ENCODE measurements at places on chromosomes 2 and 18.

DNA sequence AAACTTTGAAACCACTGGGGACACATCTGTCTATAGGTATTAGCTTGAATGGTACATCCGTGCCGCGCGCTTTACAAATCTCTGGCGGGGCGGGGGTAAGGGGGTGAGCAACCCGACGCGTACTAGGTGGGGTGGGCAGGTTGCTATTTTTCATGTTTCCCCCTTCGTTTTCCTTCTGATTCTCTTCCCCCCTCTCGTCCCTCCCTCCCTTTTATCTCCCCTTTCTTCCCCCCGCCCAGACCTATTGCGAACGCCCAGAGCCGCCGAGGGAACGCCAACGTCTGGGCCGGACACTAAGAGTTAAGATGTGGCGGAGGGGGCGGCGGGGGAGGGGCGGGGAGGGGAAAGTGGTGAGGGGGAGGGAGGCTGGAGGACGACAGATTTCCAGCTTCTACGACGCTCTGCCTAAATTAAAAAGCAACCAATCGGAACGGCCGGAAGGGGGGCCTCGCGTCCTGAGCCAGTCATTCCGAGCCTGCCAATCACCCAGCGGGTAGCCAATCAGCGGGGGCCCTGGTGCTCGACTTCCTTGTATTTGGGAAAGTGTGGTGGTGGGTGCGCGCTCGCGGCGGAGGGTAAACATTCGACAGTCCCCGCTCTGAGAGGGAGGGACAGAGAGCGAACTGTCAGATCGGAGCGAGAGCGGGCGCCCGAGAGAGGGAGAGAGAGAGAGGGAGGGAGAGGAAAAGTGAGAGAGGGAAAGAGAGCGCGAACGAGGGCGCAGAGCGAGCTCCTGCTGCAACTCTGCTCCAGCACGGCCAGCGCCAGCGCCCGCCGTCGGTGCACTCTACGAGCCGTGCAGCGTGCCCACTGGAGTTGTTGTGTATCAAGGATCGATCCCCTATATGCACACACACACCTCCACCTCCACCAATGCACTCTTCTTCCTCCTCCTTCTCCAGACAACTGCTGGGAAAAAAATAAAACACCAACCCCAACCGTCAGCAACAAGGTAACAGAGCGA is at the start of gene POU3F3:
TSS of gene POU3F3 (plus strand) at position 582 of the 964 bp plus-strand sequence. CDS start 1,396 bp downstream, outside the sequence.
- peak; percentile 60 for DNase-seq

DNA sequence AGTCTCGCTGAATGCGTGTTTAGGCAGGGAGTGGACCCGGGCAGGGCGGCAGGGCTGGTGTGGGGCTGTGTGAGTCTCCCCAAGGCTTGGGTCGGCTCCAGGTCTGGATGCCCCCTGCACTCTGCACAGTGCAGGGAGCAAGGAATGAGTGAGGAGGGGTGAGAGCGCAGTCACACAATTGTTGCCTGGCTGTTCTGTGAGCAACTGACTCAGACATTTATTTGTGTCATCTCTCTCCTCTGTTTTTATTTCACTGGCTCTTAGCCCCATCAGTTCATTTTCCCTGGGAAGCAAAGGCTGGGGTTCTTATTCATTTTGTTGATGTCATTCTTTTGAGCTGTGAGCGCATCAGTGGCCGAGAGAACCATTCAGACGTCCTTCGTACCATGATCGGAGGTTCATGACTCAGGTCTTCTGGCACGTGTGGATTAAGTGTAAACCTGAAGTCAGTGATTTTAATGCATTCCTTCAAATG is 61.1 kb downstream of the GATA6 start:
- no peak for DNase-seq

GRCh38 chr2:200314976-200315567 is 8.6 kb downstream of the SPATS2L start:
- DNase-seq = no peak

DNA sequence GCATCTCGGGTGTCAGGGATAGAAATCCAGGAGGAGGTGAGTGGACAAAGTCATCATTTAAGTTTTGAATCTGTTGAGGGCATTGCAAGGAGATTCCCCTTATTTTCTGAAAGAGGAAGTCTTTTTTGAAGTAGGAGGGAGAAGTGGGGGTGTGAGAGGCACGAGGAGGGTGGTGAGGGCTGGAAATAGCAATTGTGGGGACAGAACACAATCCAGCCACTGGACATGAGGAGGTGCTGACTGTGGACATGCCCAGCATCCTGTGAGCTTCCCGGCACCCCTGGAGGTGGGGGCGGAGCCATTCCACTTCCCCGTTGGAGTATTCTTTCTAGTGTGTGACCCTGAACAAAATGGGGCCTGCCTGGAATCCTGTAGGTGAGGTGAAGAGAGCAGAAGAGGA is 310.7 kb upstream of the EPAS1 start:
- DNase-seq = no peak

DNA sequence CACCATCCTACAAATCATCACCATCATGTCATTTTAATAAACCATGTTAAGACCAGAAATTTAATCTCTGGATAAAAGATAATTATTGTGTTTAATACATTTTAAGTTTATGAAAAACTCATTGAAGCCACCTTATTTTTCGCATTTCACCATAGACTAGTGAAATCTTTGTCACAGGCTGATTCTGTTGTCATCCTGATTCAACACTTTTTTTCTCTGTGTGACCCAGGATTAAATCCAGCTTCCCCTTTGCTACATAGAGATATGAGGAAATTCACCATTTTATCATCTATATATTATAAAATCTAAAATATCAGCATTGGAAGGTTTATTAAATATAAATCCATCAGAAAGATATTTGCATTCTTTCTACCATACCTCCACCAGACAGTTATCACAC is 29.2 kb upstream of the MRO start:
- DNase-seq = no peak

DNA sequence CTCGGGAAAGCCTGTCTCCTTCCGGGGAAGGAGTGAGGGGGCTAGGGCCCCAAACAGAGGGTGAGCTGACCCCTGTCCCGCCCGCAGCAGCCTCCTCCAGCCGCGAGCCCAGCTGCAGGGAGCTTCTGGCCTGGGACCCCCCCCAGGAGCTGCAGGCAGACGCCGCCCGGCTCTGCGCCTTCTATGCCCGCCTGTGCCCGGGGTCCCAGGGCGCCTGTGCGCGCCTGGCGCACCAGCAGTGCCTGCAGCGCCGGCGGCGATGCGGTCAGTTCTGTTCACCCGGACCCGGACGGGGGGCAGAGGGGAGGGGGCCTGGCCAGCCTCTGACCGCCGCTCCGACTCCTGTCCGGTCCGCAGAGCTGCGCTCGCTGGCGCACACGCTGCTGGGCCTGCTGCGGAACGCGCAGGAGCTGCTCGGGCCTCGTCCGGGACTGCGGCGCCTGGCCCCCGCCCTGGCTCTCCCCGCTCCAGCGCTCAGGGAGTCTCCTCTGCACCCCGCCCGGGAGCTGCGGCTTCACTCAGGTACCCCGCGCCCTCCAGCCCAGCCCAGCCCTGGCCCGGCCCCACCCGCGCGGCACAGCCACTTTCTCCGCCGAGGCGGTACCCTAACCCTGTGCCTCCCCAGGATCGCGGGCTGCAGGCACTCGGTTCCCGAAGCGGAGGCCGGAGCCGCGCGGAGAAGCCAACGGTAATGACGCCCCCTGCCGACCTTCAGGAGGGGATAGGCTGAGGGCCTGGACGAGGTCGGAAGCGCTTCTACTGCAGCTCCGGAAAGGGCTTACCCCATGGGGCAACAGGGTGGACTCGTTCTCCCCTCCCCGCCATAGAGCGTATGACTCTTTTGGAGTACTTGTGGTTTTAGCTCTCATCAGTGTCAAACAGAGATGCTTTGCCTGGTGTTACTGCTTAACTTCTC is 2.0 kb upstream of the CHRND start:
- peak; percentile 88 for DNase-seq

DNA sequence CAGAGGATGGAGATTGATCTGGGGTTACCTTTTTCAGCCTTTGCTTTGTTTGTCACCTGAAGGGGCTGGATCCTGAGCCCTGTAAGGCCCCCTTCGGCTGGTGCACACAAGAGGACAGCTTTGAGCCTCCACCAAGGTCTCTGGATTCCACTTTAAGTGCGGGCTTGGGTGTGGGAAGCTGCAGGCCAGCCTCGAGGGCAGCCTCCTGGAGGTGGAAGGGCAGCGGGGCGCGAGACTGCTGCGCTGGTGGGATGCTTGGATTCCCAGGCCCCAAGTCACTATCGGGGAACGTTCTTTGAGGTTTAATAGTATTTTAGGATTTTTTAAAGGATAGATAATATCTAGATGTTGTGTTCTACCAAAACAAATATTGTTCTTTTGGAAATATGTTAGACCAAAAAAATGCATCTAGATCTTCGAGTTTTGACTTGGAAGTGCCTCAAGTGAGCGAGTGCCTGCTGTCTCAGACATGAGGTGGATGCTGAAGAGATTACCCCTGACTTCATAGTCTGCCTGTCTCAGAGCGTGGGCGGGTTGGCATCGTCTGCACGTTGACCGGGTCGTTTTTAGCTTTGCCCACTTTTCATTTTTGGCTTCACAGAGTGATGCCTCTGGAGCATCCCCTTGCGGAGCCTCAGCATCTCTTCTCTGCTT is 113.8 kb downstream of the AGAP1 start:
- DNase-seq = no peak

- no peak for DNase-seq
Measured at GRCh38 chr18:58152891-58153290, 108.9 kb downstream of the NEDD4L start.

GRCh38 chr2:54591551-54591950 is 131.9 kb upstream of the EML6 start:
- DNase-seq = no peak

- DNase-seq = no peak
Measured at GRCh38 chr2:124778076-124778475, 753.0 kb downstream of the CNTNAP5 start.

- DNase-seq = no peak
Measured at GRCh38 chr2:6793371-6793770, 72.3 kb downstream of the CMPK2 start.

- no peak for DNase-seq
Measured at GRCh38 chr18:3985664-3986063, 469.4 kb downstream of the DLGAP1 start.

- no peak for DNase-seq
Measured at GRCh38 chr18:24500217-24500616, 39.8 kb downstream of the HRH4 start.

GRCh38 chr2:234333168-234334130 is 163.4 kb downstream of the ARL4C start:
- DNase-seq = no peak

DNA sequence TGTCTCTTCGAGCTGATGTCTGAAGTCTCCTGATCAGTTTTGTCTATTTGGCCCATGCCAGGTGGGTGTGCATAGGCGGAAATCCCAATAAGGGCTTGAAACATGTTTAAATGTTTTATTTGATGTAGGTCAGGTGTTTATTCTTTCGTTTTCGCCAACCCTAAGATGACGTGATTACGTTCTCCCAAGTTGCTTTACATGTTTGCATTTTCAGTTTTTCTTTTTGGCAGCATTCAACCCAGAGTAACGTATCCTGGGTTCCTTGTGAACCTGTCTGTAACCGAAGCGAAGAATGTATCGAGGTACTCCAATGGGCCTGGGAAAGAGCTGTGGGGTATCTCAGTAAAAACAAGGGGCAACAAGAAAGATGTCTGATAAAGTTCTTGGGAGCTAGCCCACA is 3.1 kb downstream of the ALPK2 start:
- DNase-seq = no peak

DNA sequence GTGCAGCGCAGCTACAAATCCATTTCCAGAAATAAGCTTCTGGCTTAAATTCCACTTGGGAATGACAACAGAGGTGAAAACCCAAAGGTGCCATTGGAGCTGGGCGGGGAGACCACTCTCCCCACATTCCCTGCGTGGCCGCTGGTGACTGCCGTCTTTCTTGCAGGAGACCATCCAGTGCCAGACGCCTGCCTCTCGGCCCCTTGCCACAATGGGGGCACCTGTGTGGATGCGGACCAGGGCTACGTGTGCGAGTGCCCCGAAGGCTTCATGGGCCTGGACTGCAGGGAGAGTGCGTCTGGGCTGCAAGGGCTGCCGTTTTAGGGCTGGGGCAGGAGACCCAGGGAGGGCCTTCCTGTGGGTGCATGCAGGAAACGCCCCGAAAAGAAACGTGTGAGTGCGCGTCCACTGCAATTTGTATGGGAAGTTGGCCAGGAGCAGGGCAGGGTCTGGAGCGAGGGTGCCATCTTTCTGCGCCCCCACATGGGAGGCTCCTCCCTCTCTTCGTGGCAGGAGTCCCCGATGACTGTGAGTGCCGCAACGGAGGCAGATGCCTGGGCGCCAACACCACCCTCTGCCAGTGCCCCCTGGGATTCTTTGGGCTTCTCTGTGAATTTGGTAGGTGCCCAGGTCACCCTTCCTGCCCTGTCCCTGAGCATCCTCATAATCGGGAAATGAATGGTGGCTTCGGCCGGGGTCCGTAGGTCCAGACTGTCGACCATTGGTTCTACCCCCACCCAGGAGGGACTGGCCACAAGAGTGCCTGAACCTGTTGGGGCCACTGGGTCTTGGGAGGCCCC is 49.9 kb downstream of the SNED1 start:
- DNase-seq = no peak
